Left kidney (tissue), 8 donors: ENCODE measurements at places on chromosomes 12 and 14. TPM values are rescaled to one million over a fixed set of nuclear protein-coding genes. Genes with fewer than 3 reads are reported as not detected.
A peak's percentile ranks its signal among the peaks of the same experiment; 100 is the strongest.

Gene OR6C2
- polyA plus RNA-seq, result not detected

Gene FOXA1
- 3.2 TPM for polyA plus RNA-seq

GRCh38 chr14:95698287-95698686, 12.1 kb downstream of the TCL1B start:
- DNase-seq, result no peak

- DNase-seq, result no peak
These were observed 14.2 kb downstream of the NCAPD2 start for GRCh38 chr12:6508087-6508486.

DNA sequence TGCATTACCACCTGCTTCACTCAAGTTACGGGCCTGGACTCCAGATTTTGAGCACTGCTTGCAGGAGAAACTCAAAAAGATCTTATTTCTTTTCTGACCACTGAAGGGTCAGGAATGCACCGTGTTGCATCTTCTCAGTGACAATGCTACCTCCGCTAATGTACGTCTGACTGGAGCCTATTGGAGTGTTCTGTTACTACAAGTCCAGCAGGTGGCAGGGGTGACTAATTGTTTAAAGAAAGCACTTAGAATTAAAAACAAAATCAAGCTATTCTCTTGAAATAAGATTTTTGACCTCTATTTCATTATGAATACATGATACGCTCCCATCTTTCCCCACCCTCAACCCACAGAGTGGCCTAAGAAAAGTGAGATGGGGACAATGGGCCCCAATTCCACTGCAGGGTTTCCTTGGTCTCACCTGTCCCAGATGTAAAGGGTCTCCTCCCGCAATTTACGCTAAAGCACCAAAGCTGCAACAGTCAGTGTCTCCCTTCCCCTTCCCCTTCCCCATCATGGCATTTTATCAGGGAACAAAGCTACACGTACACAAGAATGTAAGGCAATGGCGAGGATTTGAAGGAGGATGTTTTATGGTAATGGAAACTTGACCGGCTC, 2.2 kb downstream of the TBPL2 start:
- DNase-seq, result peak; percentile 44

DNA sequence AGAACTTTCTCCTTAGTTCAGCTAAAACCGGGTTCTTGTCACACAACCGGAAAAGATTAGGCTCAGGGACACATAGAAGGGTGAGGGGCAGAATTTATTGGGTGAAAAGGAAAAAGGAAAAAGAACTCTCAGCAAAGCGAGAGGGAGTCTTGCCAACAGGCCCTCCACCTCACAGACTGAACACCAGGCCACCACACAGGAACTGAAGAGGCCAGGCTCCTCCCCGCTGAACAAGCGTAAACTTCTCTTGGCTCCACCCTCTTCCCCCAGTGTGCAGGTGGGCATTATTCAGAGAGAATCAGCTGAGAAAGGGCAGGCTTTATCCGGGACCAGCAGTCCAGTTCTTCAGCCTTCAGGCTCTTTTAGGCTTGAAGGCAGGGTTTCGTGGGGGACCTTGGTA, 125.6 kb upstream of the FGD4 start:
- DNase-seq, result no peak
